T-helper 17 cell (primary cell): ENCODE measurements at places on chromosomes 2 and 18. TPM values are rescaled to one million over a fixed set of nuclear protein-coding genes. Genes with fewer than 3 reads are reported as not detected.

Gene AMER3
- total RNA-seq = not detected

Gene HS6ST1
- 12.5 TPM for total RNA-seq

Gene KLHL41
- total RNA-seq = not detected

Gene GREB1
- 0.15 TPM for total RNA-seq

Gene TMEM247
- not detected for total RNA-seq

Gene ERFE
- not detected for total RNA-seq

DNA sequence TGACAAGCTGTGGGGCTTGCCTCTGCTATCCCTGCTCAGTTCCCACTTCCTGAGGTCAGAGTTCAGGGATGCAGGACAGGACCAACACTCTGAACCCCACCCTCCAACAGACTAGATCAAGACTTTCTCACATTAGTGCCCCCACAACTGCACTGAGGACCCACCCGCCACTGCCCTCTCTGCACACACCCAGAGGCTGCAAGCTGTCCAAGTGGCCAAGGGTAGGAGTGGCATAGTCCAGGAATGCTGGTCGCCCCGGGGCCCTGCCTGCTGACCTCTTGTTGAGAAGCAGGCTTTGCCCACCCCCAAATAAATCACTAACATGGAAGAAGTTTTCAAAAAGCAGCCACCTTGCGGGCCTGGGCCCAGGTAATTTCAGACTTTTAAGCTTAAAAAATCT, 5.5 kb upstream of the KIF1A start:
- peaks cover 88% of the 10 kb centered on the region for H3K27me3 ChIP-seq
- no peak overlapping the region for H3K4me3 ChIP-seq
- H3K36me3 ChIP-seq = peaks cover 3% of the 10 kb centered on the region
- H3K4me1 ChIP-seq = peaks cover 7% of the 10 kb centered on the region
- H3K27ac ChIP-seq = no peak overlapping the region

- H3K27ac ChIP-seq = peak overlapping the region; percentile 97
- peaks cover 52% of the 10 kb centered on the region for H3K4me1 ChIP-seq
- no peaks in the 10 kb centered on the region for H3K36me3 ChIP-seq
Observed at GRCh38 chr2:30332791-30333453, 101.6 kb downstream of the LBH start.

DNA sequence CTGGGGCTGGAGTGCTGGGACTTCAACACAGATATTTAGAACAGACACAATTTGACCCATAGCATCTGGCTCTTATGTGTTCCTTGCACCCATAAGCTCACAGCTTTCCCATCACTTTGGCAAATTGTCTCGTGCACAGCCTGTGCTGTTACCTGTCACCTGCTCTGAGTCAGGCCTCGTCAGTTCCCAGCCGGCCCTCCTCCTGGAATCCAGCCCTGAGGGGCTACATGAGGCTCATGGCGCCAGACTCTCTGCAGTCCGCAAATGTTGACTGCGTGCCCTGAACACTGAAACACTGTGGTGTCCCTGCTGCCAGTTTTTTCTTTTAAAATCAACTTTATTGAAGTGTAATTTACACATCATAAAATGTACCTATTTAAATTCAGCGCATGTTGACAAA, 65.4 kb upstream of the BZW1 start:
- no peaks in the 10 kb centered on the region for H3K36me3 ChIP-seq
- H3K27me3 ChIP-seq = peaks cover 24% of the 10 kb centered on the region
- H3K27ac ChIP-seq = no peak overlapping the region

GRCh38 chr2:216570357-216570756, 62.9 kb upstream of the IGFBP2 start:
- peaks cover 11% of the 10 kb centered on the region for H3K27me3 ChIP-seq
- no peak overlapping the region for H3K27ac ChIP-seq
- no peak for DNase-seq
- H3K36me3 ChIP-seq = no peaks in the 10 kb centered on the region
- no peaks in the 10 kb centered on the region for H3K4me1 ChIP-seq
- H3K4me3 ChIP-seq = no peak overlapping the region

DNA sequence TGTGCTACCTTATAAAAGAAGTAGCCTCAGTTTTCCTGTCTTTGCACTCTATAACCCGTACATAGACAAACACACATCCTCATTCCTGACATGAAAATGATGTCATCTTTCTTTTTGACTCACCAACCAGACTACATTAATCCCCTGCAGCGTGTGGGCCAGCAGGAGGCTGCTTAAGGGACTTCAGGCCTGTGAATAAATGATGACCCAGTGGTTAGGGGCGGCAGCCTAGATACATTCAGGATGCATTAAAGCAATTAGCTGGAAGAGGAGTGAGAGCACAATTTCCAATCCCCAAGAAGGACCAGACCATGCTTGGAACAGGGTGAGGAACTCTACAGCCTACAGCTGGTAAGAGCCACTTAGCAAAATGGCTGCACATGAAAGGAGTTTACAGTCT, 57.3 kb upstream of the KLF7 start:
- H3K4me1 ChIP-seq = peaks cover 2% of the 10 kb centered on the region
- no peaks in the 10 kb centered on the region for H3K36me3 ChIP-seq
- no peak overlapping the region for H3K4me3 ChIP-seq
- H3K27ac ChIP-seq = no peak overlapping the region
- H3K27me3 ChIP-seq = peaks cover 51% of the 10 kb centered on the region

- no peaks in the 10 kb centered on the region for H3K27me3 ChIP-seq
- no peak for DNase-seq
- H3K4me1 ChIP-seq = peaks cover 28% of the 10 kb centered on the region
- peaks cover 2% of the 10 kb centered on the region for H3K36me3 ChIP-seq
- peak overlapping the region; percentile 93 for H3K27ac ChIP-seq
- H3K4me3 ChIP-seq = peak overlapping the region; percentile 98
Observed at GRCh38 chr2:202237787-202238233, 587 bp downstream of the SUMO1 start.

DNA sequence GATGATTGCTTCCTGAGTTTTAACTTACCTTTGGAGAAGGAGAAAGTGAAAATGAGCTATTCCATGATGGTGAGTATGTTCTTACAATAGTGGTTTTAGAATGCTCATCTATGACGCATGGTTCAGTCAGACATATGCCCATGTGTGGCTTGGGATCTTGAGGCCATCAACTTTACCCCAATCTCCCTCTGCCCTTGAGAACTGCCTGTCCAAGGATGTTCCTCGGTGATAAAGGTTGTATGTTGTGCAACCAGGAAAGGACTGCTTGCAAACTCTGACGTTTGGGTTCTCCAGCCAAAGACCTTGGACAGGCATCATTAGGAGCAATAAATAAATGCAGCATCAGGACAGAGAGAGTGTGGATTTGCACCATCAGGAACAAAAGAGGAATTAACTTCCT, 165.0 kb downstream of the ZEB2 start:
- H3K27me3 ChIP-seq = peaks cover 8% of the 10 kb centered on the region
- H3K27ac ChIP-seq = no peak overlapping the region
- H3K4me1 ChIP-seq = peaks cover 4% of the 10 kb centered on the region
- no peak overlapping the region for H3K4me3 ChIP-seq
- no peak for DNase-seq

DNA sequence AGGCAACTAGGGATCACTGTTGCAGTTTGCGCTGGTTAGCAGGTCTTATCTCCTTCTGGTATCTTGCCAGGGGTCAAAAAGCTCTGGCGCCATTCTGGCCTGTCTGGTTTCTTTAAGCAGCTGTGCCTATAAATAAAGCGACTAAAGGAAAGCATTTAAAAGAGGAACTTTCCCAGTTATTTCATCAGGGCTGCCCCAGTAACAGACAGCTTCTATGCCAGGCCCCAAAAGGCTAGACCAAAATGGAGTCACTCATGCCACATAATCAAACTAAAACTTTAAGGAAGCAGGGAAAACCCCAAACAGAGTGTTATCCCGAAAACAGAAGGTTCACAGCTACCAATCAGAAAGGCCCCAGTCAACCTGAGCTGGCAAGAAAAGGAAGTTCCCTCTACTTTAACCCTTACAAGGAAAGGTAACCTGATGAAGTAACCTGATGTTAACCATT, 41.2 kb upstream of the HNRNPA3 start:
- H3K27ac ChIP-seq = no peak overlapping the region
- no peak overlapping the region for H3K4me3 ChIP-seq
- H3K27me3 ChIP-seq = peaks cover 19% of the 10 kb centered on the region
- no peaks in the 10 kb centered on the region for H3K36me3 ChIP-seq
- H3K4me1 ChIP-seq = peaks cover 7% of the 10 kb centered on the region

- H3K4me1 ChIP-seq = peaks cover 4% of the 10 kb centered on the region
- peaks cover 78% of the 10 kb centered on the region for H3K27me3 ChIP-seq
Observed at GRCh38 chr2:104870100-104870975, 16.4 kb downstream of the POU3F3 start.

DNA sequence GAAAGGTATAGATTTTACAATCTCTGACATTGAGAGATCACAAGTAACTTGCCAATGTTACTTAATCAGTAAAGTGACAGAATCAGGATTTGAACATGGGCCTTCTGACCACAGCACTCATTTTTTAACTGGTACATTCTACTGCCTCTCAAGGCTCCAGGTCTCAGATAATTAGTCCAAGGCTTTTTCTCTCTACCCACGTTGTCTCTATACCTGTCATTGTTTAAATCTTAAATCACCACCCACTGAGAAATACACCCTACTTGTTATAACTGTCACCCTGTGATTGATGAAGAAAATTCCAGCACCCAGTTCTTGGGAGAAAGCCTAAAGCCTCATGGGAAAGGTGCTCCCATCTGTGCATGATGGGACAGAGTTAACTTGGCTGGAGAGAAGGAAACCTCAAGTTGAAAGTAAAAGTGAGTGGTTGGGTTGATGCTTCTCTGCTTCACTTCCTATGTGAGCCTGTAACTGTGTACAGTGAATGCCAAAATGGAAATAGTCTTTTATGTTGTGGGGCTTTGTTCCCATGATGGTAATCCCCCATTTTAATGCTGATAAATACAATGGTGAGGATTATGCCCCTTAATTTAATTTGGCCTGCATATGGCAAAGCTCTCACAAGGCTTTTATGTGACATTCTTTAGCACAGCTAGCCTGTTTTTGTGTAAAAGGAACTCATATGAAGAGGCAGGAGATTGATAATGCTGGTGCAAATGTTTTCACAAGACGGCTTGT, 190.1 kb upstream of the SP5 start:
- H3K4me1 ChIP-seq = no peaks in the 10 kb centered on the region
- peaks cover 38% of the 10 kb centered on the region for H3K27me3 ChIP-seq
- no peak overlapping the region for H3K27ac ChIP-seq
- peaks cover 2% of the 10 kb centered on the region for H3K36me3 ChIP-seq
- no peak for DNase-seq

GRCh38 chr2:8615252-8615575, 66.6 kb upstream of the ID2 start:
- H3K36me3 ChIP-seq = no peaks in the 10 kb centered on the region
- no peak for DNase-seq
- peaks cover 6% of the 10 kb centered on the region for H3K27me3 ChIP-seq
- H3K27ac ChIP-seq = no peak overlapping the region
- peaks cover 6% of the 10 kb centered on the region for H3K4me1 ChIP-seq

- no peaks in the 10 kb centered on the region for H3K4me1 ChIP-seq
- no peak for DNase-seq
- no peak overlapping the region for H3K4me3 ChIP-seq
- no peaks in the 10 kb centered on the region for H3K36me3 ChIP-seq
Observed at GRCh38 chr18:5943514-5943913, 48.2 kb upstream of the TMEM200C start.

DNA sequence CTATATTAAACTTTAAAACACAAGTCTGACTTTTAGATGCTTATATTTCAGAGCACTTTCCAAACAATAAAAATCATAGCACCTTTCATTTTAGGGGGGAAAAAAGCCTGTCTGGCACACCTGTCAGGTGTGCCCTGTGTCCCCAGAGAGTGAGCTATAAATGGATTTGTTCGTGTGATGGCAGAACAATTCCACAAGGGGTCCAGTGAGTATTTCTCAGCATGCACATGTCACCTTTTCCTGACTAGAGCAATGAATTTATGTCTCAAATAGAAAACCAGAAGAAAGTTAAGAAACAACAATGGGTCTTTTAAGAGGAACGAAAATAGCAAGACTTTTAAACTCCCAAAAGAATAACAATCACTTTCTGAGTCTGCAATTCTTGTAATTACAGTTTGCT, 55.9 kb downstream of the ACVR1C start:
- H3K4me1 ChIP-seq = no peaks in the 10 kb centered on the region
- no peak overlapping the region for H3K27ac ChIP-seq
- H3K36me3 ChIP-seq = no peaks in the 10 kb centered on the region
- no peak overlapping the region for H3K4me3 ChIP-seq

DNA sequence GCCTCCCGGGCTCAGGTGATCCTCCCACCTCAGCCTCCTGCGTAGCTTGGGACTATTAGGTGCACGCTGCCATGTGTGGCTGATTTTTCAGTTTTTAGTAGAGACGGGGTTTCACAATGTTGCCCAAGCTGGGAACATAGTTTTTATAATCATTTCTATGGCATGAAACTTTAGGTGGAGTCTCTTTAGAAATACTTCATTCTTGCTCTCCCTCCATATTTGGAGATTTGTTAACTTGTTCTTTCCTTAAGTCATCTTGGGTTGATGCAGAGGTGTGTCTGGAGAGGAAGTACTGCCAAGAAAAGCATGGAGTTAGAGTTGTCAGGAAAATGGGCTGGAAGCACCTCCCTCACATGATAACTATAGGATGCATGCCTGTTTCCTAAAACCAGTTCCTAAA, 17.4 kb downstream of the ZNF532 start:
- H3K27ac ChIP-seq = no peak overlapping the region
- H3K4me3 ChIP-seq = no peak overlapping the region

DNA sequence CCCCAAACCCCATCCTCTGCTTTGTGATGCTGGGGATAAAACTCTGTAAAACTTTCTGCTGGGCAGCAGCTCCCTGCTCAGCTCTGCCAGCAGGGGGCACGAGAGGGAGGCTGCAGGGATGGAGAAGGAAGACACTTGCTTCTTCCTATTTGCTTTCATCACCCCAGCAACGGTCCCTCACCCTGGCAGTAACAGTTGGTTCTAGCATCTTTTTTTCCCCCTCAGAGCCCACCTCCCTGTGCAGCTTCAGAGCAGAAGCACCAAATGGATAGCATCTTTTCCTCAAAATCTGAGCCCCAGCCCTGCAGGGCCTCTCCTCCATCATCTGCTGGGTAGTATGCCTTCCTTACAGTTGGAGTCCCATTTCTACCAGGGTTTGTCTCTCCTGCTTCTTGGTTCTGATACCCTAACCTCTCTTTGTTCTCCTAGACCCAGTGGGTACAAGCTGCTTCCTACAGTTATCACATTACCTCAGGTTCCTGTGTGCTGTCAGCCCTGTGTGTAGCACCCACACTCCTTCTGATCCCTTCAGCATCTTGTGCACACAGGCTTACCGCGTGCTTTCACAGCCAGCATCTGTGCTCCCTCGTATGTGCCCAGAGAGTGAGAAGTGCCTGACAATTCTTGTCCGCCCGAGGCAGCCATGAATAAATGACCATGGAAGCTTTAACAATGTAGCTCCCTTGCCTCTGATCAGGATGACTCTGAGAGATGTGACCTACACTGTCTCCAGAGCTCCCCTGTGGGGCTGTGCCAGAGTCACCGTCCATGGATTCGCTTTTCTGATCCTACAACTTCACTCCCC, 14.5 kb downstream of the CKAP2L start:
- DNase-seq = peak; percentile 68
- H3K4me3 ChIP-seq = peak overlapping the region; percentile 81
- peaks cover 2% of the 10 kb centered on the region for H3K36me3 ChIP-seq
- H3K27ac ChIP-seq = peak overlapping the region; percentile 85
- H3K27me3 ChIP-seq = no peaks in the 10 kb centered on the region
- H3K4me1 ChIP-seq = peaks cover 20% of the 10 kb centered on the region

DNA sequence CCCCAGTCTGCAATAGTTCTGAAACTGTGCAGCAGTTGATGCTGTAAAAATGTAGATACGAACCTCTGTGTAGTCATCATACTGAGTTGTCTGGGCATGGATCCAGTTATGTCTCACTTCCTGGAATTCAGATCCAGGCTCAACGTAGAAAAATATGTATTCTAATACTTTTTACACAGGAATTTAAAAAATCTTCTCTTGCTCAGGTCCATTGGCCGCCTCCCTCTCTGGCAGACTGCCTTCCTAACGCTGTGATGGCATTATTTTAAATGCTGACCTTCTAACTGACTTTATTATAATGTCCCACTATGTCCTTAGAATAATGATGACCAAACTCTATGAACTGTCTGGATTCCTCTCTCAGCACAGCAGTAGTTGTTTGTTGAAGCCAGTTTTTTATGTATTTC, 119.6 kb downstream of the FEZ2 start:
- no peak overlapping the region for H3K27ac ChIP-seq
- H3K36me3 ChIP-seq = peaks cover 3% of the 10 kb centered on the region
- H3K4me1 ChIP-seq = no peaks in the 10 kb centered on the region
- no peaks in the 10 kb centered on the region for H3K27me3 ChIP-seq
